ENCODE measurements at places on chromosomes 3 and 15. TPM values are rescaled to one million over a fixed set of nuclear protein-coding genes. Genes with fewer than 3 reads are reported as not detected.

DNA sequence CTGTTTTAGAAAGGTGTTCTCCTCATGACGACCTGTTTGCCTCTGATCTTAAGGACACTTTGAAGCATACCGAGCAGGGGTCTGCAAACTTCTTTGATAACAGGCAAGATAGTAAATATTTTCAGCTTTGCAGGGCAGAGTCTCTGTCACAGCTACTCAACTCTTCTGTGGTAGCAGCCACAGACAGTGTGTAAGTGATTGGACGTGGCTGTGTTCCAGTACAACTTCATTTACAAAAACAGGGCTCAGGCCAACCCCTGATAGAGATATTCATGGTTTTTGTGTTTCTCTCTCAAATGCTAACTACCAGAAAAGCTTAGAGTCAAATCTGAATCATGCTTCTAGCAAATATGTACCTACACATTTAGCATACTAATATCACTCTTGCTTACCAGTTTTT lies 51.5 kb downstream of the TGFBR2 start:
- no peak overlapping the region for H3K4me3 ChIP-seq
- H3K4me1 ChIP-seq, result peaks cover 25% of the 10 kb centered on the region
- no peaks in the 10 kb centered on the region for H3K27me3 ChIP-seq

DNA sequence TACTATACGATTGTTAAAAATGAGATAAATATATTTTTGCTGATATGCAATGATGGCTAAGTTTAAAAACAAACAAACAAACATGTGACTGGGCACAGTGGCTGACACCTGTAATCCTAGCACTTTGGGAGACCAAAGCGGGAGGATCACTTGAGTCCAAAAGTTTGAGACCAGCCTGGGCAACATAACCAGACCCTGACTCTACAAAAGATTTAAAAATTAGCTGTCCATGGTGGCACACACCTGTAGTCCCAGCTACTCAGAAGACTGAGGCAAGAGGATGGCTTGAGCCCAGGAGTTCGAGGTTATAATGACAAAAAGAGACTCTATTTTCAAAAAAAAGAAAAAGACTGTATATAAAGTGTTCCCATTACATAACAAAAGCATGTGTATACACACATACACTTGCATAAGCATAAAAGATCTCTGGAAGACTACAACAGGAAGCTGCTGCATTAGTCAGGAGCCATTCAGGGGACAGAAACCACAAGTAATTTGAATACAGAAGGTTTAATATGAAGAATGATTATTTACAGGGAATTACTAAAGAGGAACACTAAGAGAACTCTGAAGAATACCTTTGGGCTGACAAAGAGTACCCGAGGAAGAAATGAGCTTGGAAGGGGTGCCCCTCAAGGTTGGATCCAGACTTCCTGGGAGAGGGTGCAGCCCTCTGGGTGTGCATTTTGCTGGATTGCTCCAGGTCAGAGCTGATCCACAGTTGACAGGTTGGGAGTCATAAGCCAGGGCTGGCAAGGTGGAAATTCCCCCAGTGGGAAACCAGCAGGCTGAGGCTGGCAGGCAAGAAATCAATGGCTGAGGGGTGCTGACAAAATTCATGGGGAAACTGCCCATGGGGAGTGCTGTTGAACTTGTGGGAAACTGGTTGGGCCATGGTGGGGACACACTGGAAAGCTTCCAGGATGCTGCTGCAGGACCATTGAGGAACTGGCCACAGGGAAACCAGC lies 9.3 kb upstream of the TM4SF18 start:
- H3K27ac ChIP-seq, result no peak overlapping the region
- no peaks in the 10 kb centered on the region for H3K27me3 ChIP-seq
- no peak overlapping the region for H3K4me3 ChIP-seq
- no peak for DNase-seq

DNA sequence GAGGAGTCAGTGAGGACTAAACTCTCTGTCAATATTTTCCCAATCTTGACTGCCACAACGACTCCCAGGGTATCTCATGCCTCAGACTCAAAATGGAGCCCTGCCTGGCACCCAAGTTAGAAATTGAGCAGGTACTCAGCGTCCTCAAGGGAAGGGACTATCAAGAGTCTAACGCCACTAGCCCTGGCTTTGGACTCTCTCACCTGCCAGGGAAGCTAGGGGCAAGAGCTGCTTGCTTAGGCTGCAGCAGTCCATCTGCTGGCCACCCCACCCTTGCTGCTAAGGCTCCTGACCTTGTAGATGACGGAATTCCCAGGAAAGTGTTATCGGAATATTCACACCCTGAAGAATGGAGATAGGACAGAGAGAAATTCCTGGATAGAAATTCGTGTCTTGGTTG lies 33.0 kb downstream of the ZIC4 start:
- H3K36me3 ChIP-seq, result no peaks in the 10 kb centered on the region
- H3K4me3 ChIP-seq, result no peak overlapping the region
- H3K4me1 ChIP-seq, result no peaks in the 10 kb centered on the region
- H3K27ac ChIP-seq, result no peak overlapping the region
- no peak for DNase-seq

GRCh38 chr15:63332367-63333124 lies 49.1 kb downstream of the CA12 start:
- H3K36me3 ChIP-seq, result no peaks in the 10 kb centered on the region
- no peak overlapping the region for H3K4me3 ChIP-seq
- H3K27me3 ChIP-seq, result no peaks in the 10 kb centered on the region
- DNase-seq, result no peak
- no peak overlapping the region for H3K27ac ChIP-seq

- H3K36me3 ChIP-seq, result no peaks in the 10 kb centered on the region
- H3K27ac ChIP-seq, result no peak overlapping the region
- peaks cover 10% of the 10 kb centered on the region for H3K4me1 ChIP-seq
- no peak overlapping the region for H3K4me3 ChIP-seq
- H3K27me3 ChIP-seq, result peaks cover 2% of the 10 kb centered on the region
- no peak for DNase-seq
These were observed 130.6 kb downstream of the CCNL1 start for GRCh38 chr3:157029365-157029790.

- peaks cover 6% of the 10 kb centered on the region for H3K4me1 ChIP-seq
- H3K4me3 ChIP-seq, result no peak overlapping the region
- H3K36me3 ChIP-seq, result no peaks in the 10 kb centered on the region
- DNase-seq, result no peak
- peaks cover 36% of the 10 kb centered on the region for H3K27me3 ChIP-seq
These were observed 95.1 kb upstream of the MRPS22 start for GRCh38 chr3:139248593-139249255.

- no peaks in the 10 kb centered on the region for H3K4me1 ChIP-seq
- no peak overlapping the region for H3K27ac ChIP-seq
- no peak overlapping the region for H3K4me3 ChIP-seq
- DNase-seq, result no peak
- no peaks in the 10 kb centered on the region for H3K36me3 ChIP-seq
These were observed 34.0 kb upstream of the SH3GL3 start for GRCh38 chr15:83413054-83413719.

DNA sequence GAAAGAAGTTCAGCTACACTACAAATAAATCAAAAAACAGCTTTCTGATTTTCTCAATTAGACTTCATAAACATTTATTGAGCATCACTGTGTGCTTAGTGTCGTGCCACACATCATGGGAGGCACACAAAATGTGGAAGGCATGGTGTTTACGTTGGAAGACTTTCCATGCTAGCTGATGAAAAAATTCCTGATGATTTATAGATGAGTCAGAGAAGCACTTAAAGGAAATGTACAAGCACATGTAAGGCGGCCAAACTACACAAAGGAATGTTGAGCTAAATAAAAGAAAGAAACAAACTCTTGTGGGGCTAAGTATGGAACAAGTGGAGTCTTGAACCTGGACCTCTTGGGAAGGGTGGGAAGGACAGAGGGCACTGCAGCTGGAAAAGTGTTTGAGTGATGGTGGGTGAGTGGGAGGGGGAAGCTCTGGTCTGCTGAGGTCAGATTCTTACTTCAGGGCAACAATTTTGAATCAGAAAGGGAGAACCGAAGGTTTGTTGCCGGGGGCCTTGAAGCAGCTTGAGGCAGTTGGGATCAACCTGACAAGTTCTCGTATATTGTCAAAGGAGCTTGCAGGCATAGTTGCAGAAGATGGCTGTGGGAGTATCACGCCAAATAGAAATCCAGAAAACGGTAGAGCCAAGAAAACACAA lies 66.9 kb downstream of the FOXB1 start:
- H3K27me3 ChIP-seq, result peaks cover 11% of the 10 kb centered on the region
- H3K4me1 ChIP-seq, result peaks cover 14% of the 10 kb centered on the region
- H3K36me3 ChIP-seq, result no peaks in the 10 kb centered on the region
- no peak for DNase-seq

- no peaks in the 10 kb centered on the region for H3K27me3 ChIP-seq
- H3K4me3 ChIP-seq, result no peak overlapping the region
- no peak for DNase-seq
These were observed 55.9 kb downstream of the MRPS25 start for GRCh38 chr3:15009167-15009566.

GRCh38 chr15:101139986-101140696 lies 111.7 kb downstream of the CHSY1 start:
- DNase-seq, result no peak
- no peak overlapping the region for H3K4me3 ChIP-seq
- H3K27ac ChIP-seq, result no peak overlapping the region
- no peaks in the 10 kb centered on the region for H3K36me3 ChIP-seq

ARGFX gene
- total RNA-seq, result not detected

NPAP1 gene
- total RNA-seq, result 0.51 TPM

PEX5L gene
- total RNA-seq, result 0.32 TPM

C2CD4A gene
- not detected for total RNA-seq

ZFYVE19 gene
- total RNA-seq, result 24.2 TPM

GPR27 gene
- 13.4 TPM for total RNA-seq

B3GALNT1 gene
- 36.0 TPM for total RNA-seq

KBTBD13 gene
- 0.09 TPM for total RNA-seq
